ENCODE measurements at places on chromosomes 4 and X.

GRCh38 chrX:23879380-23880090 lies 28.2 kb downstream of the APOO start:
- no peak for DNase-seq

DNA sequence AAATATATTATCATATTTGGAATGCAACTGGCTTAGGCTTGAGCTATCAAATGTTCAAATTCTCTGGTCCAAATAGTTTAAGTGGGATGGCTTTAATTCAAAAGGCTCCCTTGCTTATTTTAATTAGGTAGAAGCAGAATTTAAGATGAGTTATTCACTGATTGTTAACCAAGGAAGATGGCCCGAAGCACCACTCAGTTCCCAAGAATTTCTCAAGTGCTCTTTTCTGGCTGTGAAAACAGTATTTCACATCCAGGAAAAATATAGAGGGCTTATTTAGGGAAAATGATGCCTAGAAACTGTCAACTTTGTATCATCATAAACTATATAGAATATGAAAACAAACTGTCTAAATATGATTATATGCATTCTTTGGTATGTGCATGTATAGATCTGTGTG lies 246.5 kb upstream of the SFRP2 start:
- no peak for DNase-seq

GRCh38 chr4:153651116-153651515 lies 33.0 kb upstream of the TLR2 start:
- no peak for DNase-seq

DNA sequence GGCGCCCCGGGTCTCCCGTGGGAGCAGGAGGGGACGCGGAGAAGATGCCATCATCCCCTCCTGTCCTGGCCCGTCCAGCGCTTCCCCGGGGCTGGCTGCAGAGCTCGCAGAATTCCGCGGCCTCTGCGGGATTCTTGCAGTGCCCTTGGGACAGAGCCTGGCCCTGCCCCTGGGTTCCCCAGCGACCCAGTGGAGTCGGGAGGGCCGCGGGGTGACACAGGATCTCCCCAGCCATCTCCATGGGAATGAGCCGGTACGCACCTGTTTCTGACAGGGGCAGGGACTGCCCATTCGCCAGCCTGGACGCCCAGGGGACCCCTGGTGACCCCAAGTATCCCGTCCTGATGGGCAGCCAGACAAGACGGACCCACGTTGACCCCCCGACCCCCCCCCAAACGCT lies 482 bp downstream of the FAM9C start:
- DNase-seq, result no peak

GRCh38 chrX:47164420-47164819 lies 19.4 kb downstream of the RBM10 start:
- no peak for DNase-seq

GRCh38 chr4:99762728-99763127 lies 53.9 kb upstream of the DAPP1 start:
- DNase-seq, result no peak
